ENCODE measurements at places on chromosomes 5 and 9.

- DNase-seq, result no peak
These were observed 1187.1 kb downstream of the CDH9 start for GRCh38 chr5:25851301-25851700.

DNA sequence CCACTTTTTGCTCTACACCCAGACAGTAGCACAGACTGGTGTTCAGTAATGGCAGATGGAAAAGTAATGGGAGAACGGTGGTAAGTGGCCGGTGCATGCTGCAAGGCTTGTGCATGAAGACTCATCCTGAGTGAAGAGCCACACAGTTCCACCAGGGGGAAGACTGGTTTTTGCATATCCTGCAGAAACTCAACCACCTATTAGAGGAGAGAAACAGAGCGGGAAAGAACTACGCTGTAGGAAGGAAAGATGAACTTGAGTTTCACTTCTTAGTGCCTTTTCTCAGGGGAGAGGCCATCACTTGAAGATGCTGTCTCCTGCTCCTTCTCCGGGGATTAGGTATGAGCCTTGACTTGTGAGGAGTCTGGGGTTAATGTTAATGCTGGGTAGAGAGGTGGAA lies 9.4 kb upstream of the PRSS3 start:
- DNase-seq, result no peak

DNA sequence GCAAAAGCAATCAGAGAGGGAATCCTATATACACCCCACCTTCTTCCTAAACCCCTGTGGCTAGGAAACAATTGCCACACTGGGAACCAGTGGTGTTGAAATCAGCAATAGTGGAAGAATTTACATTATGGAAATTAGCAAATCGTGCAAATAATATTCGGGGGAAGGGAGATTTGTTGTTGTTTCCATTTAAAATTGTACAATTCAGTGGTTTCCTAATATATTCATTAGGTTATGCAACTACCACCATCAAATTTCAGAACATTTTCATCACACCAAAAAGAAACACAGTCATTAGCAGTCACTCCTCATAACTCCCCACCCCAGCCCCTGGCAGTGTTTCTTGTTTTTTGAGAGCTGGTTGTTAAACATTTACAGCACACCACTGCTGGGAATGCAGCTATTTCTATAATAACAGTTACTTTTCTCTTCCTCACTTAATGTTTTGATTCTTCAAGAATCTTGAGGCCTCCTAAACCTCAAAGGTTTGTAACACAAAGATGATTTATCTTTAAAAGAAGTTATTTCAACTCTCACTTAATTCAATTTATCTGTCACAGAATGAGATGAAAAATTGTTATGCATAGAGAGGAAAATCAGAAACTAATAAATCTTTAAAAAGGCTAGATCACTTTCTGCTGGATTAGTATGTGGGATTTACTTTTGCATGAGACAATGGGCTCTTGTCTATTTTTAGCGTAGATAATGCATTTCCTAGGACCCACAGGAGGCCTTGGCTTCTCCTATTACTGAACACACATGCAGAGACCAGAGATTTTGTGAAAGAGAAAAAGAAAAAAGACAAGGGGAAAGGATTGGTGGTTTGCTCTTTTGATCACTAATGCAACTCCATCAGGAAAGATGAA lies 91.8 kb upstream of the DAPK1 start:
- no peak for DNase-seq

DNA sequence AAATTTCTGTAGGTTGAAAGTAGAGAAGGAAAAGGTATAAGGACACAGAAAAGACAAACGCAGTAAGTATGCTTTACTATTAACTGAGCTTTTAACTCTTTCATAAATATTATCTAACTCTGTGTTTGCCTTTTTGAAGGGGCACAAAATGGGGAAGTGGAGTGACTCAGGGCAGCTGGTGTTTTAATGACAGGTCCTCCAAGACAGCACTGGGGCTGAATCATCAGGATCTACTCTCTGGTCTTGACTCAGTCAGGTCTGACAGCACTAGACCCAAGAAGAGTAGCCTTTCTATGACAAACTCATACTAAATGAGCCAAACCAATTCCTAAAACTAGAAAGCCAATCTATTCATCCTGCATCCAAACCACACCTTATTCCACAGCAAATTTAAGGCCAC lies 102.2 kb downstream of the APTX start:
- DNase-seq, result no peak

DNA sequence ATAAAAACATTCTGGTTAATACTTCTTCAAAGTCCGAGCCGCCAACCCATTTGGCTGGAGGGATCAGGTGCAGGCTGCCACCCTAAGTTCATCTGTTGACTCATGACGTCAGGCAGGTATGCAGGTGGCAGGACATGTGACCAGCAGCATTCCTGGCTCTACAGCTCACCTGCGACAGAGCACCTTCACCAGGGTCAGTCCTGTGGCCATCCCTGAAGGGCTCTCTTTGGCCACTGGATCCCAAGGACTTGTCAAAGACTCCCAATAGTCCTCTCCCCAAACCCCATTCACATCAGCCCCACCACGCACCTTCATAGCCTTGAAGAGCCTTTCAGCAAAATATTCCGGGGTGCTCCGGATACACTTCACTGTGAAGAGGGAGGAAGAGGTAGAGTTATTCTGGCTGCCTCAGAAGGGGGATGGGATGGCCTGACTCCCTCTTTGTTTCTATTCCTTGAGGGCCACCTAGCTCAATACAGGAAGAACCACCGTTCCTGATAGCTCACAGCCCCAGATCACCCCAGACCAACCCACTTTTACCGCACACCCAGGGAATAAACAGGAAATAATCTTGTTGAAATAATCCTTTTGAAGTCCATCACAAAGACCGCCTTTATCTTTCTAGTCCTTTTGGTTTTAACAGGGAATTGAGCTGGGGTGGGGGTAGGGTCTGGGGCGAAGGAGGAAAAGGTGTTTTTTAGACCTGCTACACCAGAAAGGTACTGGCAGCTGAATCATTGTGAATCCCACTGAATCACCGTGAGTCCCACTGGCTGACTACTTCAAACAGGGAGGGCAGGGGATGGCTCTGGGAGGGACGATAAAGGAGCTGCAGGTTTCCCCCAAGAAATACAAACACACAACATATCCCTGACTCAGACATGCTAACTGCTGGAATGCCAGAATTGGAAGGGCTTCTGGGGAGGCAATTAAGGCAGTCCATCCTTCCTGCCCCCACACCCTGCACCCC lies 26.4 kb downstream of the ANXA6 start:
- DNase-seq, result no peak

DNA sequence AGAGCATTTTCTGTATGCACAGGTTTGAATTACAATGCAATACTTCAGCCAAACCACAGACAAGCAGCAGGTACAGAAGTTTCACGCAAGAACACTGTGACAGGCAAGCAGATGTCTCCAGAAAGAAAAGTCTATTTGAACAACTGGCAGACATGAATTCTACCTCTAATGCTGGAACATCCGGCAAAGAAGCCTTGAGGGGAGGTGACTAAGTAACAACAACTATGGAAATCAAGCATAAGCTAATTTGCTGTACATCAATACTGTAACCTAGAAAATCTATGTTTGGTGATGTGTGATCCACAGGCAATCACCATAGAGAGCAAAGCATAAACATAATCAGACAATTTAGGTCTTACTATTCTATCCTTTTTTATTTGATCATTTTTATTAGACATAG lies 65.5 kb downstream of the PLK2 start:
- no peak for DNase-seq

- DNase-seq, result peak; percentile 38
These were observed 1.0 kb upstream of the IL12B start for GRCh38 chr5:159331093-159331973.

- DNase-seq, result no peak
These were observed 172.7 kb upstream of the RIOK2 start for GRCh38 chr5:97355775-97356174.

DNA sequence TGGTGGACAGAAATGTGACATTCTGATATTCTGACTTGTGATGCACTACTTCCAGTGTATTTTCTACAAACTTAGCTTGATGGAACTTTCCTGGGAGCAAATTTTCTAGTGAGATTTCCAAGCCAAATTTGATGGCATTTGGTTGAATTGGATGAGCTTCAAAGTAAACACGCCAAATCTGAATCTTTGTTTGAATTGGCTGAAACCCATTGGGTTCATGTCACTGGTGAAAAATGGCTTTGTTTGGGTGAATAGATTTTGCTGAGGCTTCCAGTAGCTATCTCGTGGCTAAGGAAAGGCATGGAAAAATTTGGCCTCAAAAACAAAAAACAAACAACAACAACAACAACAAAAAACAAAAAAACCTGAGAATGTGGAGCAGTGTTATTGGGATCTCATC lies 271.1 kb upstream of the RPS23 start:
- DNase-seq, result no peak

- no peak for DNase-seq
These were observed 111.8 kb upstream of the SEMA6A start for GRCh38 chr5:116686438-116686837.

- no peak for DNase-seq
These were observed 9.2 kb downstream of the PCDH1 start for GRCh38 chr5:141869040-141869439.

GRCh38 chr5:31487506-31487905 lies 44.4 kb downstream of the DROSHA start:
- no peak for DNase-seq

GRCh38 chr5:32182463-32183063 lies 8.4 kb upstream of the GOLPH3 start:
- no peak for DNase-seq

- peak; percentile 59 for DNase-seq
These were observed 684 bp downstream of the DNAJA1 start for GRCh38 chr9:33025572-33026342.

DNA sequence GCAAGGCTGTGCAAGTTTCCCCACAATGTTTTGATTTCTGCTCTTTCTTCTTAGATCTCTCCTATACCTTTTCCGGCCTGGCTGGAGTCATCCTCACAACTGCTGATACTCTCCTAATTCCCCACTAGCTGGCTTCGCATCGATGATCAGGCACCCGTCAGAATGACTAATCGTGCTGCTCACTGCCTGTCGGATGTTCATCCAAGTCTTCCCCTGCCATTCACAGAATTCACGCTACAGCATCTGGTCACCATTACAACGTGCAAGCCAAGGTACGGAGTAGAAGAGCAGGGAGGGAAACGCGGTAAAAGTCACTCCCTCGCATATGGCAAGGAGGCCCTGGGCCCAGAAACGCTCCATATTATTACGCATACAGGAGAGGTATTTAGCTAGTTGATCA lies 35.1 kb downstream of the CDH10 start:
- DNase-seq, result no peak

- no peak for DNase-seq
These were observed 1425.4 kb downstream of the FOXD4L5 start for GRCh38 chr9:63859475-63860215.

DNA sequence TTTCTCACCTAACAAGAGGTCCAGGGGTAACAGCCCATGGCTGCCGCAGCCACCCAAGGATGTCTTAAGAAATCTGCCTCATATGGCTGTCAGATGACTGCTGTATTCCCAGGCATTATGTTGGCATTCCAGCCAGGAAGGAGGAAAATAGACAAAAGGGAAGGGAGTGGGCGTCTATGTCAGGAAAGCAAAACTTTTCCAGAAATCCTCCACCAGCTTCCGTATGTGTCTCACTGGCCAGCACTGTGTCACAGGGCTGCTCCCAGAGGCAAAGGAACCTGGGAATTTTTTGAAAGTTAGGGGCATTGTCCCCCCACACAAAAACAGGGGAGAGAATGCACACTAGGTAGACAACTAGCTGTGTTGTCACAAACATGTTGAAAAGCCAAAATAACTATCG lies 7.3 kb downstream of the BHMT2 start:
- no peak for DNase-seq

DNA sequence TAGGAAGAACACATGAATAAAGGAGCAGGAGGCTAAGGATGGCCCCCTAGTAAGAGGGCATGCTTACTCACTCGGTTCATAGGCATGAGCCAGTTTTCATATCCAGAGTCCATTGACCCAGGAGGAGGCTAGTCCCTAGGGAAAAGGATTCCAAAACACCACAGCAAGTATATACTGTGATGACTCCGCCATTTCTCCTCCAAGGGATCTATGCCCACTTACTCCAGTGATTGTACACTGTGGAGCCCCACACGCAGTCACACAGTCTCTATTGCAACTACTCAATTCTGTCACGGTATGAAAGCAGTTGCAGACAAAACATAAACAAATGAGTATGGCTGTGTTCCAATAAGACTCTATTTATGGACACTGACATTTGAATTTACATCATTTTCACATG lies 117.7 kb upstream of the ALDH1B1 start:
- DNase-seq, result no peak

DNA sequence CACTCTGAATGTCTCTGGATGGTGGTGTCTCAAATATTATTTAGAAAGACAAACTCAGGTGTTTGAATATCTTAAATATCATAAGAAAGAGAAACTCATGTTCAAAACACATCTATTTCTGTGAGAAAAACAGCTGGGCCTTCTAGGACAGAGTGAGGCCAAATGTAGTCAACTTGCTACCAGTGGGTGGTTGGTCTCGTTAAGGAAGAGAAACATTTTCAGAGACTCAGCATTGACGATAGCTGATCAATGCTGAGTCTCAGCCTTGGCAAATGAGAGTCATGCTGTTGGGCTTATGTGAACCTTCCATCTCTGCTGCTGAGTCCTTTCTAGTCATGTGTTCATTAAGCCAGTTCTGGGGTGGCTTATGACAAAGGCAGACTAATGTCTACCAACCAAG lies 418.0 kb downstream of the CETN3 start:
- no peak for DNase-seq

- no peak for DNase-seq
These were observed 666.9 kb upstream of the KLF4 start for GRCh38 chr9:108156270-108156998.

DNA sequence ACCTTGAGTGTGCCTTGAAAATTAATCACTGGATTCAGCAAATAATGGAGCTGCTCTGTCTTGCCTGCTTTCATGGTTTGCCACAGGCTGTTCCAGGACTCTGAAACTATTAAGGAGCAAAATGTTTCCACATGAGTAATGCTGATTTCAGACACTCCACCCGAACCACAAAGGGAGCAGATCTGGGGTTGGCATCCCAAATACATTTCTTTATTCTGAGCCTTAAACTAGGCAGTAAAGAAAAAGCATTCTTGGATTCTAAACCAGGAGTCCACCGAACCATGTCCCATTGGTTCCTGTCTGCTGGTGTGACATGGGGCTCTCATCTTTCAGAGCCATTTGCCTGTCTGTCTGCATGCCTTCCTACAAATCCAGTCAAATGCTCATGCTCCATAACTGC lies 10.1 kb upstream of the C1QTNF3 start:
- no peak for DNase-seq
